ENCODE measurements at places on chromosomes 12 and 14.

DNA sequence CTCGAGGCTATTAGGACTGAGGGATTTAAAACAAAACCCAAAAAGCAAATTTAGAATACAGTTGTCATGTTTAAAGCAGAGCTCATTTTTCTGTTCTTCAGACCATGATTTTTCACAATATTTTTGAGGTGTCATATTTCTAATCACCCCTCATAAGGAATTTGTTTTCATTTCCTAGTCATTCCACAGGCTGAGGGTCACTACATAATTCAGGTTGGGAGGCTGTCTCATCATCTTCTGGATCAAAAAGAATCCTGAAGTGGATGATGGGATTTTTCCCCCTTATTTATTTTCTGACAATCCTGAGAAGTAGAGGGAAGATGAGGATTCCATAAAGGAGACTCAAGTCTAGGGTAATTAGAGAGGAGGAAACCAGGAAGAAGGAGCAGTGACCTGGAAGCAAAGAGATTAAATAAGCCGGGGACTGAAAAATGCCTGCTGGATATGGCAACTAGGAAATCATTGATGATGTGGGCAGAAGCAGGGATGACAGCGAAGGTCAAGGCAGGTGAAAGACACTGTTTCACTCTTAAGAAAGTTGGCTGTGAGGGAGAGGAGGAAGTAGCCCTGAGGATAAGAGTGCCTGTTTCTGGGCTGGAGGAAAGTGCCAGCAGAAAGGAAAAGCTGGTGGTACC lies 9.0 kb upstream of the PCNX1 start:
- no peak for DNase-seq

GRCh38 chr14:23442721-23443356 lies 7.4 kb upstream of the MYH7 start:
- no peak for DNase-seq

- DNase-seq, result no peak
These were observed 71.4 kb downstream of the PAPOLA start for GRCh38 chr14:96573473-96574100.

DNA sequence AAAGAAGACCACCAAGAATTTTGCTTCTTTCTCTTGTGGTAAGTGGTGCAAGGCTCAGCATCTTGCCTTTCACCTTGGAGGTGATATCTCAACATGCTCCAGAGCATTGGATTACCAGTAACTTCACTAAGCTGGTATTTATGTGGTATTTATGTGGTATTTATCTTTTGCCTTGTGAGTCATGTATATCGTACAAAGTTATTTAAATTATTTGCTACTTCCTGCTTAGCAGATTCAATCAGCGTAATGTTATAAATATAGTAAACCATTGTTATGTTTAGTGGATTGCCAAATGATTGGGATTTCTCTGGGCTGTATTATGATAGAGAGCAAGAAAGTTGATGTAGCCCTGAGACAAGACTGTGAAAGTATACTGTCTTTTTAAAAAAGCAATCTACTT lies 366.4 kb downstream of the IPO8 start:
- DNase-seq, result no peak

GRCh38 chr14:99731547-99732435 lies 47.7 kb downstream of the CYP46A1 start:
- no peak for DNase-seq

DNA sequence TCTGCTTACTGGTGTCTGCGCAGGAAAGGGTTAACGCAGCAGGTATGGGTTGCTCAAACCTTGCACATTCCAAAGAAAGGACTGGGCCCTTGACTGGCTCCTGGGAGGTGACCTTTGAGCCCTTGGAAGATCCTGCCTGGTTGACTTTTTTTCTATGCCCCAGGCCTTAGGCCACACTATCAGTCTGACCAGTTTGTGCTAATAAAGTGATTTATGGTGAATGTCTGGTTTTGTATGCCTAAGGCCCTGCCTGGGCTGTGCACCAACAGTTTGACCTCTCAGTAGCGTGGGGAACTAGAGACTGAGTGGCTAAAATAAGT lies 61.4 kb upstream of the SCN8A start:
- DNase-seq, result no peak

DNA sequence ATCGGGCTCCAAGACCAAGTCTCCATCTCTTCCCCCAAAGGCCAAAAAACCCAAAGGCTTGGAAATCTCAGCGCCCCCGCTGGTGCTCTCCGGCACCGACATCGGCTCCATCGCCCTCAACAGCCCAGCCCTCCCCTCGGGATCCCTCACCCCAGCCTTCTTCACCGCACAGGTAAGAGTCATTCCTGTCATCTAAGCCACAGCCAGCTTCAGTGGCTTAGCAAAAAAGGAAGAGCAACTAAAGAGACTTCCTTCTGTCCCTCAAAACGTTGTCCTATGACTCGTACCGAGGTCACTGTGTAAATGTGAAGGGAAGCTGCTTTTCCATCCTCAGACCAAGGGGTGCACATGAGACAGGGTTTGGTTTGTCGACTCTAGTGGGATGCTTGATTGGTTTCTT lies 53.4 kb downstream of the ELK3 start:
- no peak for DNase-seq

DNA sequence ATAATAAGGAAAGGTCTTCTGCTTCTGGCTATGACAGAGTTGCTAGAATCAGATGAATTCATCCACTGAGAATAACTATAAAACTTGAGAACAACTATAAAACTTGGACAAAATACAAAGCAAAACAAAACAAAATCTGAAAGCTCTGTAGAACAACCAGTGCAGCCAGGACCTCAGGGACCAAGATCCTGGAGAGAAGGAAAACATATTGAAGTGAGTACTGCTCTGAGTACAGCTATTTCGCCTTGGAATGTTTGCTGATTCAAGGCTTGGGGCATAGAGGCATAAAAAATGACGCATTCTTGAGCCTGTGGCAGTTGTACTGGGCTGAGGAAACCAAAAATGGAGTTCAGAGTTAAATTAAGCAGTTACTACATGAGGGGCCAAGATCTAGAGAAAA lies 21.7 kb downstream of the FOXA1 start:
- DNase-seq, result no peak

GRCh38 chr14:89013098-89013504 lies 188.7 kb downstream of the TTC8 start:
- DNase-seq, result no peak

GRCh38 chr14:52640137-52640536 lies 55.2 kb downstream of the ERO1A start:
- DNase-seq, result no peak

DNA sequence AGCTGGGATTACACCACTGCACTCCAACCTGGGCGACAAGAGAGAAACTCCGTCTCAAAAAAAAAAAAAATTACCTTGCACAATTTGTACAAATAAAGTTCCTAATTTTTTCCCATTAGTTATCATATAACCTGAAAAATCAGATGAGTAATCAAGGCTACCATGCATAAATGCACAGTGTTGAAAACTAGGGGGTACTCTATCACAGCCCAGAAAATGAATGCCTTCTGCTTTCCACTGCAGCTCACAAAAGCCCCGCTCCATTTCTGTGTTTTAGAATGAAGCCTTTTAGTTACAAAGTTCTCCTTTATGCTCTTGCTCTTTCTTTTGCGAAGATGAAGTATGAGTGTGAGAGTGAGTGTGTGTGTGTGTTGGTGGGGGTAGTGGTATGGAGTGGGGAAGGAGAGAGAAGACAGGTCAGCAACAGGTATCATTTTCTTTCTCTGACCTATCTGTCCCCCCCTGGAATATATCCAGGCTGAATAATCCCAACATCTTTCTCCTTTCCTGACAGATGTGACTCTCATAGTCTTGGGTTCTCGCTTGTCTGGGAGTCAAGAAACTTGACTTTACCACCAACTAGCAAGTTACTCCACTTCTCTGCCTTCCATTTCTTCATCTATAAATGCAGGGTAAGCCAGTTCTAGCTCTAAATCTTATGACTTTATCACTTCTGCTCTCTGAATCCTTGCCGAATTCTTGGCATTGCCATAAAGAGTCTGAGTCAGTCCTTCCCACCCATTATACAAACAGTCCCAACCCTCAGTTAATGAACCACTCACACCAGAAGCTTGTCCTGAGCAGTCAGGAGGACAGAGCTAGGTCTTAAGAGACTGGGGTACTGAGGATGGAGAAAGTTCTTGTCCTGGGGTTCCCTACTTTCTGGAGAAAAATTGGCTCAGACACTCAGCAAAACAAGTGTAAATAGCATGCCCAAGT lies 16.1 kb downstream of the BIN2 start:
- DNase-seq, result no peak

DNA sequence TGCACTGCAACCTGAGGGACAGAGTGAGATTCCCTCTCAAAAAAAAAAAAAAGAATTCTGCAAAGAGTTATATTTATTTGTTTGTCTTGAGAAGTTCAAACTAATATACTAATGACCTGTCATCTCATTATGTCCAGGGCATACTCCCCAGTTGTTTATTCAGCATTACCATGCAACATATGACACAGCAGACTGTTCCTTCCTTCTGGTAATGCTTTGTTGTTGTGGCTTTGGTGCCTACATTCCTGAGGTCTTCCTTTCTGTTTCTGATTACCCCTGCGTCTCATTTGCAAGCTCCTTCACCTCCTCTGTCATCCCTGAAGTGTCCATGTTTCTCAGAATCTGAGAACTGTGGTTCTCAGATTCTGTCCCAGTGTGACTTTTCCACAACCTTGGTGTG lies 55.3 kb downstream of the DERA start:
- no peak for DNase-seq

DNA sequence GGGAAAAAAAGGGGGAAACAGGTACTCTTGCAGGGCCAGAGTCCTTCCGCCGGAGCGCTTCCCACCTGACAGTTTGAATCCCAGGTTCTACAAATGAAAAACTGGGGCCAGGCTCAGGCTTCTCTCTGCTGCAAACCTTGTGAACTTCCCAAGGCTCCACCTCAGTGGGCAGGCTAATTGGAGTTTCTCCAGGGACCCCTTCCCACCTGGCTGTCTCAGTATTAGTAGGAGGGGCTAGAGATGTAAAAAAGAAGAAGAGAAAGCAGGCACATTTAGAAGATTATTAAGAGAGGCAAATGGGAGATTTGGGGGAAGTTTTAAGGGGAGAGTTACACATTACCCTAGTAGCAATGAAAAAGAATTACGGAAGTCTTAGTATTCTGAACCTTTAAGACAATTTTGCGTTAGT lies 20.0 kb upstream of the CLEC2D start:
- DNase-seq, result no peak

DNA sequence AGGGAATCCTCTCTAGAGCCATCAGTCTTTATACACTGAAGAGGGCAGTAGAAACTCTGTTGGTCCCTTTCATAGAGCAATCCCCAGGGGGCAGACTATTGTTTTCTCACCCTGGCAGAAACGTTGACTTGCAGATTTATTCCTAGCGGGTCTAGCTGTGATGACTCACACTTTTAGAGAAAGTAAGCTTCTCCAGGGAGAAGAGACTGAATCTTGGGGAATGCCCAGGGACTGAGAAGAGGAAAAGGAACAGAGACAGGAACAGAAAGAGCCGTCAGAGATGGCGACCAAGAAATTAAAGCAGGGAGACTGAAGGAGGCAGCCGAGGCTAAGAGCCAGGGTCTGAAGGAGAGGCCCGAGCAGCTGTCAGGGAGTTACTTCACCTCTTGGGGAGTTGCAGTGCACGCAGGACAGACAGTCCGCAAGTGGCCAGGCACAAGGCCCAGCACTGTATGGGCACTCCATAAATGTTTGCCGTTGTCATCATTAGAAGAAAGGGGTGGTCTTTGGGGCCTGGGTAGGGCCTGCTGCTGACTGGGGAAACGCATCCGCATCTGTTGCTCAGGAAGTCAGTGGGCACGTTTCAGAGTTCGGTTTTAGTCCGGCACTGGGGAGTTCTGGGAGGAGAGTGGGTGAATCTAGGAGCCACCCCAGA lies 13.0 kb downstream of the PLEKHG6 start:
- DNase-seq, result no peak

GRCh38 chr12:21771311-21771710 lies 3.2 kb downstream of the KCNJ8 start:
- no peak for DNase-seq

DNA sequence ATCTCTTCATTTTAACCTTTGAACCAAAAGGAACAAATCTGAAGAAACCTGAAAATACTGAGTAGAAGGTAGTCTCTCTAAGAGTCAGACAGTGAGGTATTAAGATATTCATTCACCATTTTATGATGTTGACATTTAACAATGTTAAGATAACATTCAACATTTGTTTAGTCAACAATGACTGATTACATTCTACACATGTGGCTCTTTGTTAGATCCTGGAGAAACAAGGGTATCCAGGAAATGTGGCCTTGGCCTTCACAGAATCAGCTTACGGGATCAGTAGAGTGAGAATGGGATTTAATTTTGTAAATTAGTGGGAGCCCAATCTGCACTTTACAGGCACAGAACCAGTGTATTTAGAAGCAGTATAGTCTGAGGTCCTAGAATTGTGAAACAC lies 355.5 kb downstream of the KCNH5 start:
- no peak for DNase-seq

- no peak for DNase-seq
These were observed 13.7 kb upstream of the ALX1 start for GRCh38 chr12:85266356-85266755.

- DNase-seq, result no peak
These were observed 12.7 kb upstream of the SERPINA1 start for GRCh38 chr14:94401083-94401482.

DNA sequence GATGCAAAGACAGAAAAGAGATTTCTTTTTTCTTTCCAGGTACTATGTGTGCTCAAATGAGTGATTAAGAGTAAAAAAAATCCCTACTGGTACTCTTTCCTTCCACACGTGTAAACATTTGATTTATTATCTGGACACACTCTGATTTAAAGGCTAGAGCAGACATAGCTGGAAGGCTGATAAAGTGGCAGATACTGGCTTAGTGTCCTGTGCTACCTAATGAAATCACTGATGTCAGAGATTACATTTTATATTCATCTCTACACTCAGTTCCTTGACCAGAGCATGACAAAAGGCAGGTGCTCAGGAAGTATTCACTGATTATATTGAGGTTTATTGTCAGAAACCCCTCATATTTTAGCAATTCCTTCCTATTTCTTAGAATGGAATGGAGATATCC lies 136.6 kb upstream of the SLC38A2 start:
- DNase-seq, result no peak

- no peak for DNase-seq
These were observed 176.1 kb downstream of the IPO8 start for GRCh38 chr12:30519535-30519934.

DNA sequence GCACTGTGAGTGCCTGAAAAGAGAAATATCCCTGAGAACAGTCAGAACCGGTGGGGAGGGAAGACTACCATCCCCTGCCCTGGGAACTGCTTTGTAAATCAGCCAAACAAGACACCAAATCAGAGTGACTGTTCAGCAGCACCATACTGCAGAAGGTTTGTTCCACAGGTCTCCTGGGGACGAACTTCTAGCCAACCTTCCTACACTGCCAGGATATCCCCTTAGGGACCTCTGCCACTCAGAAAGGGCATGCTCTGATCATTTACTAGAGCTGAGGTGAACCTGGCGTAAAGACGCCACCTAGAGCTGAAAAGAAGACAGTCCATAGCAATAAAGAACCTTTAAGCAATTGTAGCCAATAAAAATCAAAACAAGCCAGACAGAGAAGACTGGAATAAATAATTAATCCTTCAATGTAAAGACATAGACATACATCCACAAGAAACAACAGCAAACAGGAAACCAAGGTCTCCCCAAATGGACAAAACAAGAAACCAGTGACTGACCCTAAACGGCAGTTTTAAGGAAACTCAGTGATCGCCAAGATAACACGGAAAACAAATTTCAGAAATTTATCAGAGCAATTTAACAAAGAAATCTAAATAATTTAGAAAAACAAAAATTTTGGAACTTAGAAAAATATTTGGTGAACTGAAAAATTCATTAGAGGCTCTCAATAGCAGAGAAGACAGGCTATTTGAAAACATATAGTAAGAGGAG lies 228.1 kb upstream of the AMIGO2 start:
- DNase-seq, result peak; percentile 26
